ENCODE measurements at places on chromosomes 6 and 20.

DNA sequence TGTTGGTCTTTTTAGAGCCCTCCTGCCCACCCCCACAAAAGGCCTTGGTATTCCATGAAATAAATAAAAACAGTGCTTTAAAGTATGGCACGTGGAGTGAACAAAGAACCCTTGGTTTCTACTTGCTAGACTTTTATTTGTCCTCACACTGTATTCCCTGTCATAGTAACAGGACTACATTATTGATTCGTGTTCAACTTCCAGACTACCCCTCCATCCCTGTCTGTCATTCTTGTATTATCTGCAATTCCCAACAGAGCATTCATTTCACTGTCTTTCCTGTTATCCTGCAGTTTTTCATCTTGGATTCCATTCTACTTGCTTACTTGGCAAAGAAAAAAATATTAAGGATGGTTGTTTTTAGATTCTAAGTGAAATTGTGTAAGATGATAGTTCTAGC, 307.4 kb upstream of the CNR1 start:
- no peak for DNase-seq

- DNase-seq = no peak
These were observed 30.7 kb downstream of the HMGN3 start for GRCh38 chr6:79203753-79204253.

DNA sequence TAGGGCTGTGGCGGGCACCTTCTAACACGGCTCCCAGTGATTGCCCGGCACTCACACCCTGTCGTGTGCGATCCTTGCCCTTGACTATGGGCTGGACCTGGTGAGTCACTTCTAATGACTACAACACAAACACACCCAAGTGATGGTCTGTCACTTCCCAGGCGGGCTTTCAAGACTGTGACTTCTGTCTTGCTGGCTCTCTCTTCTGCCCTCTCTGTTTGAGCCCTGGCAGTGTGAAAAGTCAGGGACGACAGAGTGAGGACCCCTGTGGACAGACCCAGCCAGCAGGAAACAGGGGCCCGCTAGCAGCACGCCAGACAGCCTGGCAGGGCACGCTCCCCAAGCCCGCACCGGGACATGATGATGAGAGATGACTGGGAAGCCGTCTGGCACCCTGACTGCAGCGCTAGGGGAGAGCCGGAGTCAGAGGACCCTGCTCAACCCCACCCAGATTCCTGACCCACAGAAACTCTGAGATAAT, 43.0 kb downstream of the KIF16B start:
- no peak for DNase-seq

- DNase-seq = no peak
These were observed 53.4 kb upstream of the GATA5 start for GRCh38 chr20:62528983-62529891.

DNA sequence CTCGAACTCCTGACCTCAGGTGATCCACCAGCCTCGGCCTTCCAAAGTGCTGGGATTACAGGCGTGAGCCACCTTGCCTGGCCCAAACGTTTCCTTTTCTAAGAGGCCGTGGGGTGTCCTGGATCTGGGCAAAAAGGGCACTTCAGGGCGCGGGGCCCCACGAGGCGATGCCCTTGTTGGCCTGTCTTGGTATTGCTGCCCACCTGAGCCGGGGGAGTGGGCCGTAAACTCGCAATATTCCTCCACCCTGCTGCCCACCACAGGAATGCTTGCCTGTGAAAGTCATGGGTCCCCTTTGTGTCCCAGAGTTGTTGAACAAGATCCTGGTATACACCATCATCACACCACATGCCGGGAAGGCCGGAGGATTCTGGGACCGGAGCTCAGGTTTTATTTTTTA, 49.0 kb downstream of the SSR1 start:
- DNase-seq = peak; percentile 14

- no peak for DNase-seq
These were observed 541.2 kb upstream of the FLRT3 start for GRCh38 chr20:14878676-14879019.

- DNase-seq = peak; percentile 95
These were observed 17.5 kb downstream of the LEMD2 start for GRCh38 chr6:33771146-33772081.

- no peak for DNase-seq
These were observed 21.6 kb downstream of the KIF16B start for GRCh38 chr20:16551607-16552006.

- no peak for DNase-seq
These were observed 168.1 kb upstream of the HDDC2 start for GRCh38 chr6:125469915-125470314.

DNA sequence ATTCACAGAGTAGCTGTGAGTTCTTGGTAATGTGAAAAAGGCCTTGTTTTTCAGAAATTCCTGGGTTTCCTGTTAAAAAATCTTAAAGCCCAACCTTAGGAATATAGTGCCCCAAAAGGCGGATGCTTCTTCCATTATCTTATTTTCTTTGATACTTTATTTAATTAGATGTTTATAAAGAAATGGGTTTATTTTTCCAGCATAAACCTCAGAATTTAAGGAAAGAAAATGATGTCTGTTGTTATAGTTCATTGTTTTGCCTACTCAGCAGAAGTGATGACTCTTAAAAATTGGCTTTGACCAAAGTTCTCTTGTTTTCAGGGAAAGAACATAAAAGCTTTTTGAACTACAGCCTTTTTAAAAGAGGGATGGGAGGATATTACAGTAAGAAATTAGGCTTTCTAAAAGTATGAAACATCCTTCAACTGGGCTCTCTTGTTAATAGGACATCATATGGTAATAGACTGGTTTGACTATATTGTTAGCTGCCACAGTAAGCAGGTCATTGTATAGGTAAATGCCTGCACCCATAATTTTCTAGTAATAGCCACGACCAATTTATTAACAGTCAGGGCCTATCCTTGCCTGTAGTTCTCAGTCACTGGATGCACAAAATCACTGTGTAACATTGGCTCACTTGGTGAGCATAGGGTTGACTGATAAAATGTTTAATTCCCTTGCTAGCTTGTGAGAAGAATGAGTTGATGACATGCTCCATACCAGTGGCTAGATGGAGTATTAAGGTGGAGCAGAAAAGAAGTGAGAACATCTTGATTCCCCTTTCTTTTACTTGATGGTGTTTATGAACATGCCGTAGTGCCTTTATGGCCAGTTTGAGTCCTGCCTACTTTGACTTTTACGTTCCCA, 5.2 kb downstream of the SRSF6 start:
- DNase-seq = no peak

GRCh38 chr20:8043687-8044282, 24.2 kb upstream of the TMX4 start:
- peak; percentile 19 for DNase-seq

- no peak for DNase-seq
These were observed 55.5 kb upstream of the MYO6 start for GRCh38 chr6:75693534-75693933.

- DNase-seq = no peak
These were observed 257.1 kb downstream of the BCKDHB start for GRCh38 chr6:80363501-80364122.

DNA sequence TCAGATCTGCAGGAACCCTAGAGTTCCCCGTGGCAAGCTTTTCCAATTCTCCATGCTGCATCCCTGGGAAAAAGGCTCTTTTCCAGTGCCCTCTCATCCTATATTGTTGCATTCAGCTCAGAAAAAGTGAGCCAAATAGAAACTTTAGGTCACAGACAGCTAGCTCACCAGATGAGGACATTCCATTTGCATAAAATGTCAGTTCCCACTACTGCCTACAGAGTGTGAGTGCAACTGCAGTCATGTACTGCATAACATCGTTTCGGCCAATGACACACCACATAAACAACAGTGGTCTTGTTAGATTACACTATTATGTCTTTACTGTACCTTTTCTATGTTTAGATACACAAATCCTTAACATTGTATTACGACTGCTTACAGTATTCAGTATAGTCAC, 8.6 kb downstream of the HS3ST5 start:
- no peak for DNase-seq

- DNase-seq = no peak
These were observed 62.9 kb downstream of the BMP5 start for GRCh38 chr6:55812509-55812908.

DNA sequence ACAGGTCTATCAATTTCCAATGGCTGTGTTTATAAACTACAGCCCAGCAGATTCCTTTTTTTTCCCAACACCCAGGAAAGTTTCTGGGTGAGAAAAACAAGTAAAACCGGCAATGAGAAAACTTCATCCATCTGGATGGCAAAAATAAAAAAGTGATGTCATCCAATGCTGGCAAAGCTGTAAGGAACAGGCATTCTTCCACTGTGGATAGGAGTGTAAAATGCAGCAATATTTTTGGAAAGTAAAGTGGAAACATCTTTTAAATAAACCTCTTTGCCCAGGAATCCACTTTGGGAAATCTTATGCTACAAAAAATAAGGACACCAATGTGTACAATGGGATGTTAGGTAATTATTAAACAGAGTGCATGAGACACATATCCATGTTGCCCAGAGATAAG, 102.1 kb upstream of the NT5E start:
- no peak for DNase-seq

DNA sequence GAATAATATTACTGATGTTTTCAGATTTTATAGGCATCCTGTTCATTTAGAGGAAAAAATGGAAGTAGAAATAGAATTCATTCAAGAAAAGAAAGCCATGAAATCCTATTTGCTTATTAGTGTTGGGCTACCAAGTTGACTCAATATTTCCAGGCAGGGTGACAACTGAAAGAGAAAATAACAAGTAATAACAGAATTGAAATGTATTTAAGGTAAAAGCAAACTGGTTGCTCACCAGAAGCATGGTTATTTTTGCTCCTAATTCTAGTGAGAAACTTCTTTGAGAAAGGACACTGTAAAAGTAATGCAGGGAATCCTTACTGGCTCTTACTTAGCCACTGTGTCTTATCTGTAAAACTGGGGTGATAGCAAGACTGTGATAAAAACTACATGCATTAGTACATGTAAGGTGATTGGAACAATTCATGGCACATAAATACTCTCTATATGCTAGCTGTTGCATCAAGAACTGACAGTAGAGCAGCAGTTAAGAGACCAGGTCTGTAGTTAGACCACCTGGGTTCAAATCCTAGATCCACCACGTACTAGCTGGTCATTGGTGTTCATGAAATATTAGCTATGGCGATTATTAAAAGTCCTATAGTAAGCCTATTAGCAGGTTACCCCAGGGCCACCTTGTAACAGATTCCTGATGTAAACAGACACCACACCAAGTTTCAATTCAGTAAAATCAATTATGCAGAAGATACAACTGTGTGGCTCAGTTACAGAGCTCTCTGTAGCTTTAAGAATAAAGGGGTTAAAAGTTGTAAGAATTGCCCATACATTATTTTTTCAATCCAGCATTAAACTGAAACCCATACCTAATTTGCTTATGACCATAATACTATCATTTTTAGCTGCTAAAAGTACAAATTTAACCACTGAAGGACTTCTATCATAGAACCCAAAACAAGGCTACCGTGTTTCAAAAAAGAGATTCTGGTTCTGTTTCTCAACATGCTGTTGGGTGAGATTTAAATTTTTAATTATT, 159.2 kb upstream of the COL21A1 start:
- no peak for DNase-seq

- no peak for DNase-seq
These were observed 25.2 kb upstream of the SRSF6 start for GRCh38 chr20:43432498-43432897.

DNA sequence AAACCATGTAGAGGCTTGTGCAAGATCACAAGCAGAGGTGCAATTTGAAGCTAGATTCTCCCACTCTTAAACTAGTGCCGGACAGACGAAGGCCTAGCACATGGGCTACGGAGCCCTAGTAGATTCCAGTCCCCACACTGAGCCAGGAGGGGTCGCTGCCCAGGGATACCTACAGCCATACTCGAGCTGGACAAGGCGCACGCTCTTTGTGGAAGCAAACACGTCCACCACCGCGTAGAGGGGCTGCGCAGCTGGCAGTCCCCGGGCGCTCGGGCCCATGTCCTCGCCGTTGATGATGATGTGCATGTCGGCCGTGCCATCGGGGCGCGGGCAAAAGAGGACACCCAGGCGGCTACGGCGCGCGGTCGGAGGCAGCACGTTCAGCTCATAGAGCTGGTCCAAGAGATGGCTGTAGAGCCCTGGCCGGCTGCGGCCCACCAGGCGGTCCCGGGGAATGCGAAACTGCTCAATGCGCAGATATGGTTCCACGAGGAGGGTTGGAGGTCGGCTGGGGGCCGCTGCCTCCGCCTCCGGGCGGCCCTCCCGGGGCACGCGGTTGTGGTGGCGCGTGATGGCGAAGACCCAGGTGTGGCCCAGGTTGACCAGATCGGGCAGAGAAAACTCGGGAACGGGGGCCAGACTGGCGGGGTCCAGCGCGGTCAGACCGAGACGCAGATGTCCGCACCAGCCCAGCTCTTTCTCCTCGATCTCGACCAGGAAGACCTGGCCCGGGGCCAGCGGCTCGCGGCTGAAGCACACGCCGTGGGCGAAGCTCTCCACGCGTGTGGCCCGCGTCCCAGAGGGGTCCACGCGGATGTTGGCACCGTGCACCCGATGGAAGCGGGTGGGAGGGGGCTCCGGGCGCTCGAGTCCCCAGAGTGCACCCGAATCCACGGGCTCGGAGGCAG, 677 bp downstream of the NEURL2 start:
- DNase-seq = peak; percentile 93

- DNase-seq = no peak
These were observed 200.5 kb upstream of the HSF2 start for GRCh38 chr6:122198922-122199321.

DNA sequence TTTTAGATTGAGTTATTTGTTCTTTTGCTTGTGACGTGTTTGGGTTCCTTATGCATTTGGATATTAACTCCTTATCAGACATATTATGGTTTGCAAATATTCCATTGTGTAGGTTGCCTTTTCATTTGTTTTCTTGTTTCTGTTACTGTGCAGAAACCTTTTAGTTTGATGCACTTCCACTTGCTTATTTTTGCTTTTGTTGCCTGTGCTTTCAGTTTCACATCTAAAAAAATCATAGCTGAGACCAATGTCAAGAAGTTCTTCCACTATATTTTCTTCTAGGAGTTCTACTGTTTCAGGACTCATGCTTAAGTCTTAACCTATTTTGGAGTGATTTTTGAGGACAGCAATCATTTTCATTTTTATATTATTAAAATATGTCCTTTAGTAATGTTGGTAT, 113.5 kb downstream of the EPM2A start:
- DNase-seq = no peak

DNA sequence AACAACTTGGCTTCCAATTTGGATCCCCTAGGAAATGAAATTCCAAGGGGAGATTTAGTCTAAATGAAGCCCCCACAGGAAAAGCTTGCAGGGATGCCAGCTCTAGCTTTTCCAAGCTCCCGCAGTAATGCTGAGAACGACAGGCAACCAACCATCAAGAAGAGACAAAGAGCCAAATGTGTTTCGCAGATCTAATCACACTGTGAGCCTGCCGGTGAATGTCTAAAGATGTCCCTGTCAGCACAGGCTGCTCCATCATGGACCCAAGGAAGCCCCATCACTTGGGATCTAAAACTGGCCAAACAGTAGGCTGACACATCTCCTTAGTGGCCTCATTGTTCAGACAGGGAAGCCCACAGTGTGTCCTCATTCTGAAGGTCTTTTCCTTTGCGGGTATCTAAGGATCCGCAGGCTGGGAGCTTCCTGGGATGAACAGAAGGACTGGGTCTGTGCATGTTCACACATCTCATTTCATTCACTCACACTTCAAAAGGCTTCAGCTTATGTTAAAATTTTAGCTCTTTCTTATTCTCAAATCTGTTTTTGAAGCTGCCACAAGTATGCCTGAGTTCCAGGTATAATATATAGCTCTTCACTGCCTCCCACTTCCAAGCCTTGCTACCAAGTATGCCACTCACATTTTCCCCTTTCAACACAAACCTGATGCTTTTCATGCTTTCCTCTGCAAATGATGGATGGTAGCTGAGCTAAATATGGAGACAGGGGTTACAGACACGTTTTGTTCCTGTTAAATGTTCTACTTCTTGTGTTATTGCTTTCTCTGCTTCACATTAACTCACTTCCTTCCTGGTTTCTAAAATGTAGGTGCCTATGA, 229.8 kb downstream of the HIVEP2 start:
- no peak for DNase-seq

GRCh38 chr6:121901432-121901831, 466.0 kb downstream of the GJA1 start:
- DNase-seq = no peak
